ENCODE measurements at places on chromosomes 16 and 17. TPM values are rescaled to one million over a fixed set of nuclear protein-coding genes. Genes with fewer than 3 reads are reported as not detected.

GRCh38 chr17:47879028-47879585 is 16.9 kb upstream of the SP2 start:
- no peaks in the 10 kb centered on the region for H3K36me3 ChIP-seq
- H3K27ac ChIP-seq = peak overlapping the region; percentile 26
- DNase-seq = no peak
- no peak overlapping the region for H3K4me3 ChIP-seq

Gene ASPHD1
- 3.9 TPM for total RNA-seq

DNA sequence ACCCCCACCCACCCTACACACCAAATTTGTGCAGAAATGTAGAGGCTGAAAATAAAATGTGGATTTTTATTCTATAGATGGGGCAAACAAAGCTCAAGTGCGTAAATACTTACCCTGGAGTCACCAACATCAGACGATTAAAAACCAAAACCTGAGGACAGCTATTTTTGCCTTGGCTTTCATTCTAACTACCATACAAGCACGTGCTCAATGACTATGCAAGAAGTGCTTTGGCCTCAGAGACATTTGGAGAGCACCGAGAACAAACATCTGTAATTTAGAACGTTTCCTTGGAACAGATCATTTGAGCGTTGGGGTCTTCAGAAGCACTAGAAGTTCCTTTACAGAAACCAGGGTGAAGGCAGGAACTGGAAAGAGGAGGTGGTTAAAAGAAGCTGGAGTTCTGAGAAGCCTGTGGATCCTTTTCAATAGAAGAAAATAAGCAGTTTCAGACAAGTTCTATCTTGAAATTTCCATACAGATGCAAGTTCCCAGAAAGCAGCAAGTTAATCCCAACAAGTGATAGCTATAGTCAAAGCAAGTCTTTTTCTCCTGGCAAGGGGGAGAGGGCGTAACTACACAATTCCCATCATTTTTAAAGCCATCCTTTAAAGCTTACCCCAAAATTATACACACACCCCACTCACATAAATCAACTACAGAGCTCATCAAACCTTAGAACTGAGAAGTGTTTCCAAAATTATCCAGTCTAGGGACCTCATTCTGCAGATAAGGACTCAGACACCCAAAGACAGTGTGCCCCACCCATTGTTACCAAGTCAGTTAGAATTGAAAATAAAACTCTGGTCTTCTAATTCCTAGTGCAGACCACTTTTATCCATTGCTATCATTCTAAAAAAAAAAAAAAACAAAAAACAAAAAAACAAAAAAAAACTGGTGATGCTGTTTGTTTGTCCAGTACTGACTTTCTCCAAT is 29.6 kb upstream of the CDRT4 start:
- H3K27me3 ChIP-seq = no peaks in the 10 kb centered on the region
- no peak for DNase-seq
- H3K4me3 ChIP-seq = no peak overlapping the region

- no peak for DNase-seq
- no peaks in the 10 kb centered on the region for H3K27me3 ChIP-seq
- peaks cover 8% of the 10 kb centered on the region for H3K4me1 ChIP-seq
- no peak overlapping the region for H3K27ac ChIP-seq
- no peaks in the 10 kb centered on the region for H3K36me3 ChIP-seq
Observed at GRCh38 chr16:66159987-66160386, 206.5 kb upstream of the CDH5 start.

DNA sequence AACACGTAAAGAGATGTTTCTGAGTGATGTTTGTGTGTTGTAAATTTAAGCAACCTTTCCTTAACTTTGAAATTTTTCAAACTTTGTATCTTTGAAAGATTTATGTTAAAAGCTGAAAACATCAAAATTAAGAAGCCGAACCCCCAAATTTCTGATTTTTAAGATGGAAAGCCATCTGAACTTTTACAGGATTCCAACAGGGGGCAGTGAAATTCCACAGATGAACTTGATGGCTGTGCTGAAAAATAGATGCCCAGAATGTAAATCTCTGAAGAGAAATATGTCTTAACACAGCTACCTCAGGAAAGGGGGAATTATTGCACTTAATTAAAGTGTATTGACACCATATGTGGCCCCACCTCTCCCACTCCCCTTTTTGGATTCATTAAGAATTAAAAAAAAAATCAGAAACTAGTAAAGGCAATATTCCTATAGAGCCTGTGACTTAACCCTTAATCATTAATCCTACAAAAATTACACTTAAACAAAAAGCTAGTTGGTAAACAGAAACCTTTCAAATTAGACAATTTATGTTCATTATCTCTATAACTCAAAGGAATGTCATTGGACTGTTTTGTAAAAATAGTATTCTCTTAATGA is 597.9 kb downstream of the KCNJ2 start:
- no peaks in the 10 kb centered on the region for H3K27me3 ChIP-seq
- no peaks in the 10 kb centered on the region for H3K4me1 ChIP-seq
- H3K36me3 ChIP-seq = no peaks in the 10 kb centered on the region
- no peak overlapping the region for H3K4me3 ChIP-seq
